ENCODE measurements at places on chromosomes 13 and 19.

GRCh38 chr13:47396915-47397314, 500.1 kb upstream of the HTR2A start:
- no peak for DNase-seq

DNA sequence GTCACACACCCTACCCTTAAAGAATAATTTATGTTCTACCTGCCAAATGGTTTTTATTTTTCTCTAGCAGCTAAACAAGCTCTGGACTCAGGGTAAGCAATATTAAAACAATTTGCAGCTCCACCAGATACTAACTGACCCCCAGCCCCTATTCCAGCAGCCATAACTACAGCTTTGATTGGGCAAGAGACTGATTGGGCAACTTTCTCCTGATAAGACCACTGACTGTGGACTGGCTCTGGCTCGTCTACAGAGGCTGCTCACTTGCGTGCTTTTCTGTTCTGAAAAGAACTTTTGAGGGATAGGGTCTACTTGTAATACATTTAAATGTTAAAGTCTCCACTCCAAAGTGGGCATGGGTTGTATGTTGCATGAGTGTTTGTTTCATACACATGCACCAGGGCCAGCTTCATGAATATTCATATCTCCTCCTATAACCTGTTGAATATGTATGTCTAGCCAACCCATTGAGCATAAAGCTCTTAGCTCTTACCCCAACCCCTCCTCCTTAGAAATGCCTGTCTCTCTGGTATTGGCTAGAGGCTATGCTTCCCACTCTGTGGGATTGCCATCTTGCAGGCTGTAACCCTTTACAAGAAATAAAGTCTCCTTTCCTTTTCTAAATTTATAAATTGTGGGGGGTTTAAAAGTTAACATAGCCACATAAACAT, 19.9 kb downstream of the OR7A5 start:
- DNase-seq, result no peak

GRCh38 chr13:87535911-87536310, 135.3 kb upstream of the SLITRK5 start:
- DNase-seq, result no peak

DNA sequence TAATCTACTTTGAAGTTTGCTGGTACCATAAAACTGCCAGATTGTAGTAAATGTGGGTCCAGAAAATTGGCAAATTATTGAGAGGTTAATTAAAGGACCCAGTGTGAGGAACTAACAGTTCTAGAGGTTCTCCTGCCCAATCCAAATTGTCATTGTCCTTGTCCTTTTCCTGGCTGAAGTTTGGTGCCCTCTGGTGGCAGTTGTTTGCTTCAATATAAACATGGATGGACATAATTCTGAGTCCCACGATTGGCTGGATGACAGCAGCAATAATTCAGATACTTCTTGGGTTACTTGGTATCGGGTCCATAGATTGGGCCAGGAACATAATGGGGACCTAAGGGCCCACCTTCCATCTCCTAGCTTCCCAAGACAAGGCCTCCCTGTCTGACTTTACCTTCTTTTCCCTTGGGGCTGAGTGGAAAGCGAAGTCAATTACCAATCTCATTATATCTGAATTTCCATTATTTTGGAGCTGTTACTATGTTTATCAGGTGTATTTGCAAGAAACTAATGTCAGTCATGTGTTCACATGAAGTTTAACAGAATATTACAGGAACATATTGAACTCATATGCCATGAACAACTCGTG, 33.8 kb upstream of the GARRE1 start:
- peak; percentile 42 for DNase-seq

GRCh38 chr13:71882120-71882519, 15.1 kb upstream of the DACH1 start:
- DNase-seq, result no peak

DNA sequence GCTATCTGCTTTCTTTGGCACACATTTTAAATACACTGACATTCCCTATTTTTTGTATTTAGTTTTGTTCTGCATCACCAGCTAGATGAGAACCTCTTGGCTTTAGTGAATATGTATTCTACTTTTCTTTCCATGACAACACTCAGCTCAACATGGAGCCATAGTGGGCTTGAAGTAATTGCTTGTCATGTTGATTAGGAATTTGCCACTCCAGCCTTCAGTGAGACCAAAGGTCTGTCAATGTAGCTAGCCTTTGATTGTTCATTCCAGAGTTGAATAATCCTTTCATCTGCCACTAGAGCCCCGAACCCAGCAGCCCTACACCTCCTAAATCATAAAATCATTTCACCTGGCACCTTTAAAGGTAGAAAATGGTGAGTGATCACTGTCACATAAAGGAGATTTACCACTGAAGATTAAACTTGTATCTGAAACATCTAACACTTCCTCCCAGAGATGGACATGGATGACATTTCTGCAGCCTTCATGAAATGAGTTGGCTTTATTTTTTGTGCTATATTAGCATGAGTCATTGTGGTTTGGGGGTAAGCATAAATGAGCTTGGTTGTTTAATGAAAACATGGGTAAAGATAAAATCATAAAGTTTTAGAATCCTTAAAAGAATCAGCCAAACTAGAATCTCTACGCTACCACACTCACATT, 29.2 kb upstream of the GARRE1 start:
- DNase-seq, result no peak

DNA sequence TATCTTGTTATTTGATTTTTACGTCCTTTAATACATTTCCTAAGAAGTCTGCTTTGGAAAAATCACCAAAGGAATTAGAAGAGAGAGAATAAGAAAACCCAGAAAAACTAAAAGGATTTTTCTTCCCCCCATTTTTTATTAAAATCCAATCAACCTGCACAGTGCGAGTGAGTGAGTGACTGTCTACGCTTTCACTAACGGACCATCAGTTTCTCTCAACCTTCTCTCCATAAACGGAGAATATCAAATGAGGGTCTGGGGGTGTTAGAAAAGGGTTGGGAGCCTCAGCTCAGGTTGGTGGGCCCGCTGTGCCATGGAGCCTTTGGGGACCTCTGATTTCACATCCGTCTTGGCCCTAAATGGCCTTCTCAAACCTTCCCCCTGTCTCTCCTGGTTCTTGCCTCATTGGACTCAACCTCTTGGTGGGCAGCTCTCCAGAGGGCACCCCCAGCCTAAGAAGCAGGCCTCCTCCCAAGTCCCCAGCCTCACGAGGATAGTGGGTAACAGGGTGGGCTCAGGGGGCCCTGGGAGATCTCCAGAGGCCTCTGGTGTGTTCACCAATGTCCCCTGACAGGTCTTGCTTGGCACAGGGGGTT, 763 bp upstream of the LRP3 start:
- no peak for DNase-seq

DNA sequence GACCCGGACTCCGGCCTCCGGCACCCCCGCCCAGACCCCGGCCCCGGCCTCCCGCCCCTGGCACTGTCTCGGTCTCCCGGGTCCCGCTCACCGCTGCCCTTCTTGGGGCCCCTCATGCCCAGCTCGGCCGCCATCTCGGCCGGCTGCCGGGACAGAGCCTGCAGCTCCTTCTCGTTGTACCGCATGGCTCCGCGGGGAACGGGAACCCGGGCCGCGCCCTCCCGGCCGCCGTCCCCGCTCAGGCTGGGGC, 140 bp downstream of the PLEKHJ1 start:
- no peak for DNase-seq

- no peak for DNase-seq
These were observed 1587.1 kb downstream of the PCDH9 start for GRCh38 chr13:65642996-65643395.

DNA sequence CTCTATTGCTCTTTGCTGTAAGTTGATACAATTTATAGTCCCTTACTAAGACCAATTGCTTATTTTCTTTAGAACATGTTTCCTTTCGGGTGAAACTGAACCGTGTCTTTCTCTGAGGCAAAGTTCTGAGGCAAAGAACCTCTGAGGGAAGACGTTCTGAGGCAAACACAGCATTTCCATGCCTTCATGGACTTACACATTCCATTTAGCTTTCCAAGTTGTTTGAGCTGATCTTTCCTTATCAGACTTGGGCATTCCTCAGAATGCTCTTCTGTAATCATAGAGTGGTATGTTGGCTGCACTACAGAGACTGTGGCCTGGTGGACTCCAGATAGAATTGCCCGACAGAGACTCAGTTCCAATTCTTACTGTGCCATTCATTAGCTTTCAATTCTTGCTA, 579.1 kb downstream of the KCTD12 start:
- no peak for DNase-seq

DNA sequence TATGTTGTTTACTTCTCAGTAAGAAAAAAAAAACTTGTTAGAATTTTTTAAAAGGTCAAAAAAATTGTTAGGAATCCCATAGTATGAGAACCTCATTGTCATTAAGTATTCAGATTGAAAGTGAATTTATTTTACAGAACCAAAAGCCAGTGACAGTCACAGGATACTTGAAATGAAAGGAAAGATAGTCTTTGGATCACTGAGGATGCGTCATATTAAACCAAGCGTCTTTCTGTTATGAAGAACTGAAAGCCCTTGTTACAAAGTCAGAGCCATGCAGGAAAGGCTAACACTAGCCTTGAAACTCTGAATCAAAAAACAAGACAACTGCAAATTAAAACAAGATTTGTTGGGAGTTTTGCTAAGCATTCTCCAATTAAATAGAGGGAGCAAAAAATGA, 1348.0 kb upstream of the SLC10A2 start:
- no peak for DNase-seq

DNA sequence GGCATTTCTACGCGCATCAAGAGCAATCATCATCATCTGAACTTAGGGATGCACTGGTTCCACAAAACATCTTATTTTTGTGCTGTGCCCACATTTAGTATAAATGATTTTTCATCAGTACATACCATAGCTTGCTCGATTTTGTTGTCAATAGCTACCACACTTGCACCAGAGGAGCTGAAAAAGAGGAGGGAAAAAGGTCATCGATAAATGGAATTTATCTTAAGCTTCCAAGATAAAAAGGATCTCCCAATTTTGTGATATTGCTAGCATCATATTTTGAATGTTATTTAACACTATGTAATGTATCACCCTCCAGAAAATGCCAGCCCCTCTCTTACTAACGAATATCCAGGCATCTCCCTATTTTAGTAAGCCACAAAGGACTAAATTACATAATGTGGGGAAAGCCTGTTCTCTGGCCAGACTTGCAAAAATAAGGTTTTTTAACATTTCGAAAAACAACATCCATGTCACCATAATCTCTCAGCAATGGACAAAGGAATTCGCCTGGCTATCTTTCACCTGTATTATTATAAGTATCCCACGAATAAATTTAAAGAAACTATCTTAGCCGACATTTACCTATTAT, 62.4 kb downstream of the SERP2 start:
- DNase-seq, result no peak

DNA sequence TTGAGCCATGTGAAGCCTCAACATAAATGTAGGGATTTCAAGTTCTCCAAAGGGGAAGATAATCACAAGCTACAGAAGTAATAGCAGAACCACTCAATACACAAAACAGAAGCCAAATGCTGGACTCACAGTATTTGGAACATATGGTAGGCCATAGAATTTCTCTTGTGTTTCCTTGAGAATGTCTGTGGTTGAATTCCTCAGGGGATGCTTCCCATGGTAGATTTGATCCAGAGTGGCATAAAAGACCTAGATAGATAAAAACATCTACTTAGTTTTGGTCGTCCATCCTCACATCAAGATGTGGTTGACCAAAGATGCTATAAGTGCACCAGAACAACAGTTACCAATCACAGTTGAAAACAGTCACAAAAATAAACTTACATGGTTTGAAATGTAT, 83.4 kb downstream of the MIPEP start:
- no peak for DNase-seq

GRCh38 chr13:49622174-49622946, 5.9 kb upstream of the ARL11 start:
- DNase-seq, result no peak

GRCh38 chr19:1113030-1113985, 9.5 kb downstream of the GPX4 start:
- DNase-seq, result peak; percentile 99

GRCh38 chr13:42356184-42356575, 84.2 kb downstream of the AKAP11 start:
- DNase-seq, result no peak

- no peak for DNase-seq
These were observed 15.7 kb downstream of the ZNF808 start for GRCh38 chr19:52542984-52543664.

- DNase-seq, result no peak
These were observed 1.1 kb upstream of the ATP11A start for GRCh38 chr13:112688560-112689302.

DNA sequence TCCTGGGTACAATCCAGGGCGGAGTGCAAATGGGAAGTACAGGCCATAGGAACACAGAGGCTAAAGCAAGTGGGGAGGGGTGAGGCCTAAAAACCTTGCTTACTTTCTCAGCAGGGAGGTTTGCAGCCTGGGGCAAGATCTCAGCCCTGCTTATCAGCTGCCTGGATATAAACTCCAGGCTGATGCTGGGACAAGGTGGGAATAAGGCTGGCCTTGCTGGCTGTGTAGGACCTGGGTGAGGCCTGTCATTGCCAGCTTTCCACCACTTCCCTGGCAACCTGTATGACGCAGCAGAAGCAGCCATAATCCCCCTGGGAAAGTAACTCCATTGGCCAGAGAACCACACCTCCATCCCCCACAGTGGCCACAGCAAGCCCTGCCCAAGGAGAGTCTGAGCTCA, 279.1 kb upstream of the ATXN8OS start:
- no peak for DNase-seq

DNA sequence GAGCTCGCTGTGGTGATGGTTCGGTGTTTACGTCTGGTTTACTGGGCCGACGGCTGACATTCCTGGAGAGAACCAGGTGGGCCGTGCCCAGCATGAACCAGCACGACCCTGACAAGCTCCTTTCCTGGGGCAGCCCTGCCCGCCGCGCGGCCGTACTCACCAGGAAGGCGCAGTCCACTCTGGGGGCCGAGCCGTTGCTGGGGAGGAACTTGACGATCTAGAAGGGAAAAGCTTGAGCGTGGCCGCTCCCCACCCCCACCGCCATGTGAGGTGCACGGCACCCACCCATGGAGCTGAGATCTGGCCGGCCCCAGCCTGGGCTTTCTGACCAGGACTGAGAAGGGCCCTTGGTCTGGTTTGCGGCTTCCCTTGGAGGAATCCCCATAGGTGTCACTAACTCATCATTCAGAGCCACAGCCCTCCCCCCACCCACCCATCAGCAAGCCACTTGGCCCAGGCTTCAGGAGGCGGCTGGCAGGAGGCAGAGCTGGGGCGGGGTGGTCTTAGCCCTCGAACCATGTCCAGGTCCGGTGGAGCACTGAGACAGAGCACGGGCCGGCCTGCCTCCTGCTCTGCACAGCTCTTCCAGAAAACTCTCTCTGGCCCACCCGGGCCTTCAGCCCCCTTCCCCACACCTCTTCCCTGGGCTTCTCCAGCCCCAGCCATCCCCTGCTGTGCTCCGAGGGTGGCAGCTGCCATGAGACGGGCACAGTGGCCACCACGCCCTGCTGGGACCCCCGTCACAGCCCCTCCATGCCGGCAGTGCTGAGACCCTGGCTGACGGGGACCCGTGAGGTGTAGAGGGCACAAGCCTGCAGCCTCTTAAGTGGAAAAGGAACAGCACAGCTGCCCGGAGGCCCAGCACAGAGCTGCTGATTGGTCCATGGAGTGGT, 6.2 kb downstream of the ATP4B start:
- DNase-seq, result no peak

DNA sequence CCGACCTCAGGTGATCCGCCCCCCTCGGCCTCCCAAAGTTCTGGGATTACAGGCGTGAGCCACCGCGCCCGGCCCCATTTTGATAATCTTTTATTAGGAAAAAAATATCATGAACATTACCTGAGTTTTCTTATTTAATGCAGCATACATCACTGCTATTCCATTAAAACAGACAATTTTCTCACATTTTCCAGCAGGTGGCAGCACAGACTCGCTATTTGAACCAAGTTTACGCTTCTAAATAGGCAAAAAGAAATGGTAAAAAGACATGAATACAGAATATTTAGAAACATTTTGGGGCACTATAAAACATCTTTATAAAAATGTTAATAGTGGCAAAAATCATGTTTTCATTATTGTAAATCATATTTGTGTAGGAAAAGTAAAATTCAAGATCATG, 903.1 kb downstream of the SLITRK6 start:
- peak; percentile 55 for DNase-seq

Measured in GM13977 (cell line).